ENCODE measurements at places on chromosomes 7 and 10.

DNA sequence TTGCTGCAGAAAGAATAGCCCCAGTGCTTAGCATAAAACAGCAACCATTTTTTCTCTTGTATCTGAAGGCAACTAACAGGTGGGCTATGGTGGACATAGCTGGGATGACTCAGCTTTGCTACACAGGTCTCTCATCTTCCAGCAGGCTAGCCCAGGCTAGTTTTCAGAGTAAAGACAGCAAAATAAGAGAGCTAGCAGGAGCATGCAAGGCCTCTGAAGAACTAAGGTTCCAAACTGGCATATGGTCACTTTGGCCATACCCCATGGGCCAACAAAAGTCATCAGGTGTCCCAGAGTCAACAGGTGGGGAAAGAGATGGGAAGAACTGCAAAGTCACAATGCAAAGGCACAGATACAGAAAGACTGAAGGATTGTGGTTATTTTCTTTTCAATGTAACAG is 571.6 kb upstream of the MGMT start:
- DNase-seq = no peak

- DNase-seq = no peak
These were observed 13.7 kb downstream of the UBE3C start for GRCh38 chr7:157152391-157152937.

DNA sequence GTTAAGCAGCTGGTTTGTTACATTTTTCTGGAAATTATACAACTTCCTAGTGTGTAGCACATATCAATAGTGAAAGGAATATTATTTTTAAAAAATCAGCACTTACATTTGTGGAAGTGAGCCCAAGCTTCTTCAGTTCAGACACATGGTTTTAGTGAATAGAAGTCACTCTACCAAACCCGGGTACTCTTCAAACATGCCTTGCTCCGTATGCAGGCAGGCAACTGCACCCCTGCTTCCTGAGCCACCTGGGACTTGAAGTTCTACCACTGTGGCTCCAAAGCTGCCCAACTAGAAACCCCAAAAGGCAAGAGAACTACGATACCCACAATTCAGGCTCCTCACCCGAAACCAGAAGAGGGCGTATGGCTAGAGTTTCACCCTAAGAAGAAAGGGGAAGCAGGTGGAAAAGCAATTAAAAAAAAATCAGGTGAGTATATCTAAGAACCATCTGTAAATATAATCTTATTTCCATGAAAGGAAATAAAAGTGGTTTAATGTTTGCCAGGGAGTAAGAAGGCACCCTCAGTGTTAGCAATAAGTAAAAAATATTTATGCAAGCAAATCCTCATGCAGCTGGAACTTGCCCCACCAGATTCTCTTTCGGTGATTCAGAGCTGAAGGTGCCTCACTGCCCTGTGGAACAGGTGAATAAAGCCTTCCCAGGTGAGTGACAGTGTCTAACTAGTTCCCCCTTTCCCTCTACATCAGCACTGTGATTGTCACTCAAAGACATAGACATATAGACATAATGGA is at the start of gene MACC1:
Gene MACC1 (minus strand): TSS at position 192 of the 756 bp plus-strand sequence. CDS start 55,522 bp downstream, outside the sequence.
- peak; percentile 86 for DNase-seq

GRCh38 chr10:44811072-44811471 is 100.1 kb upstream of the TMEM72 start:
- DNase-seq = no peak

- no peak for DNase-seq
These were observed 101.0 kb upstream of the MACROH2A2 start for GRCh38 chr10:69951658-69952057.

DNA sequence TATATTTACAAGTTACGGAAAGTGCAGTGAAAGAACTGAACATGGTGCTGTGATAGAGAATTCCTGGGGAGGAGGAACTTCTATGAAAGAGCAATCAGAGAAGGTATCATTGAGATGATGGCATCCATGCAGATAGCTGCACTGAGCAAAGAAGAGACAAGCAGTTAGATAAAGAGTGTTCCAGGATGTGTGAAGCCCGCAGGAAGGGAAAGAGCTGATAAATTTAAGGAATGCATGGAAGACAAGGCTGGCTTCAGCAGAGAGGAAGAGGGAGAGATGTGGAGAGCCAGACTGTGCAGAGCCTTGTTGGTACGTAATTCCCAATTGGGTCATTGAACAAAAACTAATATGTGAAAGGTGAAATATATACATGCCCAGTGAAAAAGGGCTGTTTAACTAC is 538.9 kb downstream of the INHBA start:
- DNase-seq = no peak
